ENCODE measurements at places on chromosomes 5 and 9.
A peak's percentile ranks its signal among the peaks of the same experiment; 100 is the strongest.

- DNase-seq, result no peak
Measured at GRCh38 chr5:17872204-17872603, 237.9 kb downstream of the TAF11L14 start.

DNA sequence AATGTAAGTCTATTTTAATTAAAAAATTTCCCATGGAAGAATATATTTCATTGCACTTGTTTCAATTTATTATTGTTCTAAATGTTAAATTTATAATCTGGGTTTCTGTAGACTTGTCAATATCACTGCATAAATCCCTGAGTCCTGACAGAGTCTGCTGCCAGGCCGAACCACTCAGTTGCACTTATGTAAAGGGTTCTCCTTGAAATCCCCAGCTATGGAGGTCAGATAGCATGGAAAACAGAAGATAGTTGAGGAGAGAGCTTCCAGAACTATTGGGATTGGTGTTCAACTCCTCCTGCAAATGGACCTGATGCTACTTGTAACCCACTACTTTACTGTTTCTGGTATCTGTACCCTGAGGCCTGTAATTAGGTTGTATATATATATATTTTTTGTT lies 37.2 kb downstream of the KDM4C start:
- no peak for DNase-seq

- no peak for DNase-seq
Measured at GRCh38 chr9:129247285-129248153, 69.5 kb upstream of the IER5L start.

GRCh38 chr9:75490326-75490725 lies 400.1 kb upstream of the PCSK5 start:
- DNase-seq, result no peak

DNA sequence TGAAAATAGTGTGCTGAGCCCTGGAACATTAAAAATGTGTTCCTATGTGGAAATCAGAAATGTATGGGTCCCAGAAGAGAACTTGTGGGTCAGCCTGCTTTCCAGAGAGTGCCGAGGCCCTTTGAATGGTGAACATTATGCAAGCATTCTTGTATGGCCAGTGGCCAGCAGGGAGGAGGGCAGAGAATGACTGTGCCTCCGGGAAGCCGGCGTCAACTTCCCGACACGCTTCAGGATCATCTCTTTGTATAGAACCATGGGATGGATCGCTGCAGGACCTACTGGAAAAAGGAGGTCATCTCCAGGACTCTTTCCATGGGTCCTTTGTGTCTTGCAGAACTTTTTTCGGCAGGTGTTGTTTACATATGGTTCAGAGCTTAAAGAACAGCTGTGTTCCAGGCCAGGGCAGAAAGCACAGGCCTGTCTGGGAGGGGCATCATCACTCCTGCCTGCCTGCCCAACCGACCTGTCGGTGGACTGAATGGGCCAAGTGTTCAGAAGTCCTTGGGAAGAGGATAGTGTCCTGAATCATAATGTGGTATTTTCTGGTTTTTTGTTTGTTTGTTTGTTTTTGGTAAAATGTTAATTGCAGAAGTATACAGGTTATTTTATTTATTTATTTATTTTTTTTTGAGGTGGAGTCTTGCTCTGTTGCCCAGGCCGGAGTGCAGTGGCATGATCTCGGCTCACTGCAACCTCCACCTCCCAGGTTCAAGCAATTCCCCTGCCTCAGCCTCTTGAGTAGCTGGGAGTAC lies 9.0 kb downstream of the PRRC2B start:
- DNase-seq, result peak; percentile 66

DNA sequence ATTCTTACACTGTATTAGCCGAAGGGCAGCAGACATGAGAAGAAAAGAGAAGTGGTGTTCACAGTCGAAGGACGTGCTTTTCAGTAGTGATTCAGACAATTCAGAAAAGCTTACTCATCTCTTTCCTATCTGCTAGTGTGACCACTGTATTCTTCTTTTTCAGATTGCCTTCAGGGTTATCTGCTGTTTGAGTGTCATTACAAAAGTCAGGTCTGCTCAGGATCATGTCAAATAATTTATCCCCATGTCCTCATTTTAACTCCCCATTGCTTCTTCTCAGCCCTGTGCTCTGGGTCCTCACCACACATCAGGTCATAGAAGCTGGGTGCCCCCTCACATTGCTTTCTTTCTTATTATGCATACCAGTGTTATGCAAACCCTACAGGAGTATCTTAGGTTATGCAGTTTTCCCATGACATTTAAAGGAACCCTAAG lies 394.0 kb downstream of the CETN3 start:
- DNase-seq, result no peak

GRCh38 chr5:57174890-57175510 lies 1.1 kb downstream of the GPBP1 start:
- no peak for DNase-seq
